Activated naive CD8-positive, alpha-beta T cell treated with anti-CD3 and anti-CD28 coated beads for 36 hours (primary cell): ENCODE measurements at places on chromosomes 1 and 21. TPM values are rescaled to one million over a fixed set of nuclear protein-coding genes. Genes with fewer than 3 reads are reported as not detected.

NLRP3 gene
- 8.5 TPM for total RNA-seq

DNA sequence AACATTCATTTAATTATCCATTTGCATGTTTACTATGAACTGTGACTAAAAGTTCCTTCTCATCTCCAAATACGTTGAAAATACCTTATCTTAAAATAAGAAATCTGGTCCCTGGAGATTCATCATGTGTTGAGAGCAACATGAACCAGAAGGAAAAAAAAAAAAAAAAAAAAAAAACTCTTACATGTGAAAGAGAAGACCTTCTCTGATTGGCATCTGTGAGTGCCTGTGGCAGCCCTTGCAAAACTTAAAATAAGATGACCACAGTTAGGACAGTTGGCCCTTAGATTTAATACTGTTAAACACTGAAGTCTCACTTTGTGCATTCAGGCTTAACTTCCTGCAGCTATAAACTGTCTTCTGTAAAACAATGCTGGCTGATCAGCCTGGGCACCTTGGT, 1395.2 kb upstream of the ADGRL4 start:
- no peaks in the 10 kb centered on the region for H3K4me1 ChIP-seq
- DNase-seq = no peak
- no peaks in the 10 kb centered on the region for H3K36me3 ChIP-seq

DNA sequence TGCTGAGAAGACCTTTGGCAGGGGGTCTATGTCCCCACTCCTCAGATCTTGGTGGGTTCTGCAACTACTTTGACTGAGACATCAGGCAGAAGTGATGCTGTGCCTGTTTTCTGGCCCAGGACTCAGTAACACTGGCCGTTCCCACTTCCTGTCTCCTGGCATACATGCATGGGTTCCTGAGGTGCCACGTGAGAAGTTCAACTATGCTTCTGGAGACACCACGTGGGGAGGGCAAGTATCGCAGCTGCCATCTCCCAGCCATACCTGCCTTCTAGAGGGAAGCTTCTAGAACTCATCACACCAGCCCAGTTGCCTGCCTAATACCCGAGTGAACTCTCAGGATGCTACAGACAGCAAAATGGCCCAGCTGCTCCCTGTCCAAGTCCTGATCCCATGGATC, 65.8 kb downstream of the TRABD2B start:
- no peaks in the 10 kb centered on the region for H3K36me3 ChIP-seq
- peaks cover 1% of the 10 kb centered on the region for H3K27me3 ChIP-seq
- no peak for DNase-seq
- H3K4me1 ChIP-seq = no peaks in the 10 kb centered on the region

GRCh38 chr1:218636548-218636947, 291.4 kb downstream of the TGFB2 start:
- H3K4me3 ChIP-seq = no peak overlapping the region
- DNase-seq = no peak
- no peaks in the 10 kb centered on the region for H3K4me1 ChIP-seq
- no peak overlapping the region for H3K27ac ChIP-seq
- no peaks in the 10 kb centered on the region for H3K27me3 ChIP-seq
